ENCODE measurements at places on chromosomes 4 and X.

GRCh38 chr4:170030121-170030520, 3.9 kb upstream of the MFAP3L start:
- no peak for DNase-seq

DNA sequence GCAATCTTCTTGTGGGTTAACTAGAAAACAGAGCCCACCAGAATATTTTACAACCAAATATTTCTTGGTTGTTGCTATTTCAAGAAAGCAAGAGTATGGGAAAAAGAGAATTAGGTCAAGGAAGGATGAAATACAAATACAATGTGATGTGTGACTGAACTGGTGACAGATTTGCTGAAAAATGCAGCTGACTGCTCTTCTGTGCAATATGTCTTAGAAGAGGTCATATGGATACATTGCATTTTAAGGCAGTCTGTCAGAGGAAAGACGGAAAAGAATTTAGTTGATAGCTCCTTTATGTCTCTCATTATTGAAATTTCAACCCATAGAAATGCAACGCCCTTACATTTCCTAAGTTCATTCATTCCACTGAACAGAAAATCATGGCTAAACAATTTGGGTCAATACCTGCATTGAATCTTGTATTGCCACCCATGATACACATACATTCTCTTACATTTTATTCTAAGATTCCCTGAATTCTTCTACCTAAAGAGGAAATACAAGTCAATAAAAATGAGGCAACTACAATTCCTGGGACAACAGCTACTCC, 423.1 kb downstream of the ADAM29 start:
- DNase-seq = no peak

- DNase-seq = no peak
Observed at GRCh38 chr4:183412821-183413220, 31.6 kb upstream of the CDKN2AIP start.

- no peak for DNase-seq
Observed at GRCh38 chr4:125681240-125681639, 366.5 kb downstream of the FAT4 start.

- no peak for DNase-seq
Observed at GRCh38 chr4:113276464-113277170, 227.2 kb downstream of the ANK2 start.

- DNase-seq = peak; percentile 4
Observed at GRCh38 chrX:118254611-118255010, 91.3 kb upstream of the WDR44 start.

DNA sequence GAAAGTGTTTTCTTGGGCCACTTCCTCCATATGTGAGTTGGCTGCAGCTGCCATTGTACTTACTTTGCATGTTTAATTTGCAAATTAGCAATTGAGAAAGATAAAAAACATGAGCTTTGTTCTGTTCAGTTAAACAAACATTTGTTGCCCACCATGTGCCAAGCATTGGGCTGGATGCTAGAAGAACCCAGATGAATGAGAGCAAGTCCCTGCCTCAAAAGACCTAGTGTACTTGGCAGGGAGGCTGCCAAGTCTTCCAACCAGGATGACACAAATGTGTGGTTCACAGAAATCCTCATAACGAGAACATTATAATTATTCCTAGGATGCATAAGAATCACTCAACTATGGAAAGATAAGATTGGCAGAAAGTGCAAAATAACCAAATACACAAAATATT, 66.7 kb downstream of the GPM6A start:
- DNase-seq = no peak

DNA sequence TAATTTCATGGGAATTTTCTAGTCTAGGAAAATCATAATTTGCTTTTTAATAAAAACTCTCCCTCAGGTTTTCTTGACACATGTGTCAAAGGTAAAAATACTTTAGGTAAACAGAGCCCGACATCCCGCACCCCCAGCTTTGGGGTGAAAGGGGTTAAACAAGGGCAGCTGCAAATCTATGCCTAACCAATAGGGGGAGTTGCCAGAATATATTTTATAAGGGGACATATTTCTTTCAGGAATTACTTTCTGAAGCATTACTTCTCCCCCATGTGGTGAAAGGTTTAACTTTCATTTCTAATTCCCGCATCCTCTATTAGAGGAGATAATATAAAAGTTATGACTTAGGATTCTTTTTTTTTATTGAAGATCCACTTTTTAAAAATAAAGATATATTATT, 53.9 kb upstream of the HEPH start:
- DNase-seq = no peak

DNA sequence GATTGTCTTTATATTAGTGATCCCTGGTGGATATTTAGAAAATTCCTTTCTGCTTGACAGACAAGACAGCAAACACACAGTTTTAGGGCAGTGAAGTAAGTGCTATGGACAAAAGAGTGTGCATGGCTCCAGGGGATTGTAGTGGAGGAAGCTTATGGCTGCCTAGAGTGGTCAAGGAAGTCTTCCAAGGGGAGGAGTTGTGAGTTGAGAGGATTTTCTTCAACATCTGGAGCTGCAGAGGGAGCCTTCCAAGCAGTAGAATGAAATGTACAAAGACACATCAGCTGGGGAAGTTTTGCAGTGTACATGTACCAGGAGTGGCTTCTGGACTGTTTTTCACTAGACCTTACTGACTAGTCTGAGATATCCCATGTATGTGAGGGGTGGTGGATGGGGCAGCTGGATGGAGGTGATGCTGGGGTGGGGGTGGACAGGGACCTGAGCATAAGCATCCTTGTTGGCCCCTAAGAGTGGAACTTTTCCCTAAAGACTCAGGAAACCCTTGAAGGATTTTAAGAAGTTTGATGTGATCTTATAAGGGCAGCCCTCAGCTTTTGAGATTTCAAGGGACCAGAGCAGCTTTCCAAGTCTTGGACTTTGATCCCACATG, 160.5 kb upstream of the TAPT1 start:
- no peak for DNase-seq

DNA sequence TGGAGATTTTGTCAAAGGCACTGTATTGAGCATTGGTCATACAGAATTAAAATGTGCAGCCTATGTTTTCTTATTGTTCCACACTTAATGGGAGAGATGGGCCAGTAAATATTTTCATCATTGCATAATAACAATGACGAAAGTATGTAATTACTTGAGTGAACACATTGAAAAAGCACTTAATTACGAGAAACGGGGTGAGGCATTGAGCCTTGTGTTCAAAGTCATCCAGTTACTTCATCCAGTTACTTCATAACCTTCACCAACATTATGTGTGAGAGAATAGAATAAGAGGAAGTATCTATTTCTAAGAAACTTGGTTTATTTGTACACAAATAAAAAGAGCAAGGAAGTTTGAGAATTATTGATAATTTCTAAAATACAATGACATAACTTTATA, 1427.0 kb downstream of the ADGRL3 start:
- no peak for DNase-seq

- DNase-seq = no peak
Observed at GRCh38 chr4:6964858-6965257, 55.2 kb downstream of the TBC1D14 start.

DNA sequence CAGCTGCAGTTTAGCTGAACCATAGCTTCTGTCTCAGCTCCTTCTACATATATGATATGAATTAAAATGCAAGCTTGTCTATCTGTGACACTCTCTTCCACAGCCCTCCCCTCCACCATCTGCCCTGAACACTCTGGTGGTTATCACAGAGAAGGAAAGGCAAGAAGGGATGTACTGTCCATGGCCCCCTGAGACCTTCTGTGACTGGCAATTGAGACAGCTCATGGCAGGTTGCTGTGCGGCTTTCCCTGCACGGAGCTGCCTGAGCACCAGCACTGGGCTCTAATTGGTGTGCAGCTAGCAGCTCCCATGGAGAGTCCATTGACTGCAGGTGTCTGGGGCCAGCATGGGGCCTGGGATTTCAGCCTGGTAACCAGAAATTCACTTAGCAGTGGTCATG, 109.8 kb upstream of the ANXA3 start:
- DNase-seq = no peak

DNA sequence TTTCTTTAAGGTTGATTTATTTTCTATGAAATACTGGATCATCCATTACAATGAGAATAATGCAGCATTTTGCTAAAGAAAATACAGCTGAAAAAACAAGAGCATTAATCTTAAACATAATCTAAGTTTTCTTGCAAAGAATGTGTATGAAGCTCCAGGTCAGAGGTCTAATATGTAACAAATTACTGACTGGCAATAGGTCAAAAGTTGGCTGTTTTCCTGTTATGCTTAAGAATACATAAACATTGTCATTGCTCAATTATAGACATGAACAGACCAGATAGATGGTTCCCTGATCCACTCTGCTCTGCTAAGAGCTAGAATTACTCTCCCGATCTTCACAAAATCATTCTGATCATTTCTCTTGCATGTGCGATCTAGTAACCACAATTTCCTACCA, 718.6 kb downstream of the PDHA2 start:
- DNase-seq = no peak

DNA sequence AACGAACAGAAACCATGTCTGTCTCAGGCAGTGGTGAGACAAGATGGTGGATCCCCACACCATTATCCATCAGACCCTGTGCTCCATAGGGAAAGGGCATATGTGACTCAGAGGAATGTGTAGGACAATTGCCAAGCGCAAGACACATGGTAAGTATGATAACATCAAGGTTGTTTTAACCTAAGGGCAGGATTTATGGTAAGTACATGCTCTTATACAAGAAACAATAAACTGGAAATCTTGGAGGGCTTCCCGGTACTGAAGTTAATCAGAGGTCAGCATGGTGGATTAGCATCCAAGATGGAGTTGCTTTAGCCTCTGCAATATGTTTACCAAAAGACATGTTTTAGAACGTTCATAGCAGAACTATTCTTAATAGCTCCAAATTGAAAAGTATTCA, 355.0 kb downstream of the PPP1R2C start:
- no peak for DNase-seq

GRCh38 chr4:104486716-104487504, 7.8 kb downstream of the CXXC4 start:
- no peak for DNase-seq

GRCh38 chr4:20255251-20255586, 3.5 kb downstream of the SLIT2 start:
- no peak for DNase-seq

- no peak for DNase-seq
Observed at GRCh38 chr4:185192059-185192458, 11.7 kb downstream of the CFAP97 start.

DNA sequence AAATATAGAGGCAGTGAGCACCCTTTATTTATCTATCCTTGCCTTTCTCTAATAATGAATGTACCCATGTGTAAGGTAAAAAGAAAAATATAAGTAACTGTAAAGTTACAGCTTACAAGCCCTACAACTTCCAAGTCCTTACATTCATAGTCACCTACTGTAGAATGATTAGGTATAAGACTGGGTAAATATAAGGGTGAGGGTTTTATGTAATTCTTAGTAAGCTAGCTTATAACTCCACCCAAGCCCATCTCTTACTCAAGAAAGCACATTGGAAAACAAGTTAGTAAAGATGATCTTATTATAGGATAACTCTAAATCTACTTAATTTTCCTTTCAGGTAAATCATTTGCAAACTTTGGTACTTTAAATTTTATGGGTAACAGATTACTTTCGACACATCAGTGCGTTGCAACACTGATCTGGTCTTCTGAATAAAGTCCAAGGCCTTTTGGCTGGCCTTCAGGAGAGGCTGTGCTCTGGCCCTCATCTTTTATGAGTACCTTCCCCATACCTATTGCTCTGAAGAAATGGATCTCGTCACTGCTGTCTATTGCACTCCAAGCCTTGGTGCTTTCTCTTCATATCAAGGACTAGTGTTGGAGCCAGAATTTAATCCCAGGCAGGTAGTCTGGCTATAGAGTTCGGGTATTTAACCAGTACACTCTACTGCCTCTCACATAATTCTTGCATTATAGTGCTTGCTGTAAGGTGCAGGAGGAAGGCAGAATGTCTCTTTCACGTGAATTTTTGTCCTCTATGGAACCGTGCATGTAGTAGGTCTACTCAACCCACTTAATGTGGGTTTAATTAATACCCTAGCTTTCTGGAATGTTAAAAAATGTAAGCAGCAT, 443.6 kb upstream of the AR start:
- no peak for DNase-seq

DNA sequence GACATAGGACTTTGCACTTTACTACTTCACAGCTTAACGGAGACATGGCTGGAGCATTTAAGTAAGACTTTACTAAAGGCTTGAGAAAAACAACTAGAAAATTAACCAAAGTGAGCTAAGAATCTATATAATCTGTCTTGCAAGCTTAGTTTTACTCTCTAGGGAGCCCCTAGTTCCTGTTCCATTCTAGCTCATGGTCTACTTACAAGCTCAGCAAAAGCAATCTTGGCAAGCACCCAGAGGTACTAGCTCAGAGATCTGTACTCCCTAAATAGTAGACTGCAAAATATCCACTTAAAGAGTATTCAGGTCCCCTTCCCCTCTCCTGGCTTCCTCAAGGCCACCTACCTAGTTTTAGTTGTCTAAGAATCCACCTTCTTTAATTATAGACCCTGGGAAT, 469.0 kb downstream of the IDS start:
- DNase-seq = no peak

DNA sequence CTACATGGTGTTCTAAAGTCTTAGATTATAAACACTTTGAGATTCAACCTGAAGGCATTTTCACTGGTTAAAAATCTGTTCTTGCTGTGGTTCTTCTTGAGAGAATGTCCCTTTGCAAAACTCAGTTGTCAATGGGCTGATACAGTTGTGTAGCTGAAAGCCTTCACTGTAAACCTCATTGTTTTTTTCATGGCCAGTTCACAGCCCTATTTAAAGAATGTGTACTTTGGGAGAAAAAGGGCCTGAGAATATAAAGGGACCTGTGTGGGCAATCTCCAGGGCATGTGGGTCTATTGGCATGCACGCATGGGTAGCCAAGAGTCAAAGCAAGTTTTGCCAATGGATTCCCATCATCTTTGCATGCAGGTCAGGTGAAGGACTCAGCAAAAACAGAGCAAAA, 7.8 kb upstream of the MAP7D3 start:
- no peak for DNase-seq

DNA sequence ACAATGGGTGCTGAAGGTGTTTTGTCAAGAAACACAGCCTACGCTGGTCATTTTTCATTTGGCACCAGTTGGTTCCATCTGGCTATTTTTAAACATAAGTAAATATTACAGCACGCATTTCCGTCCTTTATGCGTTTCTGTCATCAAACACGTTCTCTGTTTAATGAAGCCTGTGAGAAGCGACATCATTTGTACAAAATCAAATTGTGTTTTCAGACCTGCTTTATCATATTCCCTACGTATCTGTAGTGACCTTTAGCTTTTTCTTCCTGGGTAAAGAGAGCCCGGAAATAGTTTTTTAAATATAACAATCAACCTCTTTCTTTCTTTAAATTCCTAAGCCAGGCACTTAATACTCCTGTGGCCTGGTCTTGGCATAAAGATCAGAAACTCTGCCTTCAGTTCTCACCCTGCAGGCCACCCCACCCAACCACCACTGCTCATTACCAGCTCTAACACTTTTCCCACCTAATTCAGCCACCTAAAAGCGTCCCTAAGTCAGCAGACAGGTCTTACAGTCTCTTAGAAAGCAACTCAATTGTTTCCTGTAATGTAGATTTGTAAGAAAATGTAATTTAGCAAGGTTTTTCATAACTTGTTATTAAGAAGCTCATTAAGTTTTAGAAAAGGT, 30.4 kb downstream of the ACSL1 start:
- DNase-seq = no peak

All from T-helper 17 cell (primary cell).